Kasumi-1 (cell line): ENCODE measurements at places on chromosomes 7 and 10.

DNA sequence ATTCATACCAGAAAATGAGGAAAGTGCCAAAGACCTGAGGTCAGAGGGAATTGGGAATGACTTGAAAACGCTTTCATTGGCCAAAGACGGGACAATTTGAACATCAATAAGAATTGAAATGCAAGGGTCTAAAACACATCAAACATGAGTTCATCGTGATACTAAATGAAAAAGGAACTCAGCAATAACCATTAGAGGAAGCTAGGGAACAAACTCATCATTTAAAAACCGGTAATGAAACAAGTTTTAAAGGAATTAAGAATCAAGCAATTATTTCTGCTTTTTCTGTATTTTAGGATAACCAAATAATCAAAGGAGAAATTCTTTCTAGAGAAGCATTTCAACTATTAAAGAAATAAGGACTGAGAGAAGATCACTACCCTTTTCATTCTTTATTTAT lies 303.1 kb downstream of the ARHGAP12 start:
- no peak for DNase-seq

DNA sequence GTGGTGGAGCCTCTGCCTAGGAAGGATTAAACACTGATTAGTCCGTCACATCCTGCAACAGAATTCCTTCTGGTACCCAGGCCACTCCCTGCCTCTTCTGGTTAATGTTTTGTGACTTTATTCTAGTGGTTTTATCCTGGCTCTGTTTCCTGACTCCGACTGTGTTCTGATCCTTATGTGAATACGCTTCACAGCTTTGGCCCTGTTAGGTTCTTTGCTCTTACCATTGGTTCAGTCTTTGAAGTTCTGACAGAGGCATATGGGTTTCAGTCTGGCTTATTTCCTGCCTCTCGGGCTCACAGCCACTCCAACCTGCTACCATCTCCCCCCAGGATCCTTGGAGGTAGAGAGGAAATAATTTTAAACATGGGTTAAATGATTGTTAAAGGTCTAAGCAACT lies 23.2 kb upstream of the FGL2 start:
- no peak for DNase-seq

DNA sequence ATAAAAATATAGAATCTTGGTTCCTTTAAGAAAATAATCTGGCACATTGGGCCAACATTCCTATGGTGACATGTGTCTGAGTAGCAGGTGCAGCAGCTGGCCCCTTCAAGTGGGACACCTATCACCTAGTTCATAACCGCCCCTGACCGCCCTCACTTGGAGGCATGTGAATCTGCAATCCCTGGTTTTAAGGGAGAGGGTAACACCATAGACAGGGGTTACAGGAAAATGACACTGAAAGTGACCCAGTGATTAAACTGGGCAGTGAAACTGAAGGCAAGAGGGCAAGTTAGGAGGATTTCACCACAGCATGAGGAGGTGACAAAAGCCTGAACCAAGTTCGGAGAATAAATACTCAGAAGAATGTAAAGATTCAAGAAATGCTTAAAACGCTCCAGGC lies 1.1 kb downstream of the RSU1 start:
- DNase-seq, result no peak

DNA sequence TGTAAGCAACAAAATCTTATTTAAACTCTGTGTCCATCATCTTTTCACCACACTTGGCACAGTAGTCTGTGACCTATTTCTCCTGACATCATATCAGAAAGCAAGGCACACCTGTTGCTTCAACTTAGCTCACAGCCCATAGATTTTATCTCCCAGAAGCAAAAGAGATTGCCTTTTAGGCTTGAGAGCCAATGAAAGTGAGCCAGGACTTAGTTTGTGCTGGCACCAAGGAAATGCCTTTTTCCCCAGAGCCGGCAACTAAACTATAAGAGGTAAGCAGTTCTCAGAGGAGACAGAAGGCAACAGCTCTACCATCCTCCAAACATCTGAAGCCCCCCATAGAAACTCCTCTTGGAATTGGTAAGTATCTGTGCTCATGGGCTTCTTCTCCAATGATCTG lies at the start of gene ACSM6:
Gene ACSM6, plus strand, starts transcription at position 295 of the 400 bp plus-strand sequence. CDS start 248 bp downstream, outside the sequence.
- no peak for DNase-seq

GRCh38 chr10:51862149-51862548 lies 162.8 kb upstream of the CSTF2T start:
- DNase-seq, result no peak

- DNase-seq, result no peak
Observed at GRCh38 chr7:151020231-151020630, 4.1 kb downstream of the ATG9B start.

- no peak for DNase-seq
Observed at GRCh38 chr10:86840498-86840897, 84.1 kb downstream of the BMPR1A start.

DNA sequence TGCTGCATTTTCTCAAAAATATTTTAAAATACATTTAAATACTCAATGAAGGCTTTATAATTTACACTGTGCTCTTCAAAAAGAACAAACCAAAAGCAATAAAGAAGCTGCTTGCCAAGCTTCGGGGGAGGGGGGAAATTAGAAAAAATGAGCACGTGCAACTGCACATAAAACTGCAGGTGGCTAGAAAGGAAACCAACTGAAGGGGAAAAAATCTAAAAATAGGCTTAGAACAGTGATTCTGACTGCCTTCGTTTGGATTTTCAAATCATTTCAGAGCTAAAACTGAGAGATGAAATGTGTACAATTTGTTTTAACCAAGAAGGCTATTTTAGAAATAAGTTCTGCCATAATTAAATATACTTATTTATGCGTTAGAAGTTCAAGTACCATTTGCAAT lies 61.4 kb downstream of the ABI1 start:
- peak; percentile 60 for DNase-seq

DNA sequence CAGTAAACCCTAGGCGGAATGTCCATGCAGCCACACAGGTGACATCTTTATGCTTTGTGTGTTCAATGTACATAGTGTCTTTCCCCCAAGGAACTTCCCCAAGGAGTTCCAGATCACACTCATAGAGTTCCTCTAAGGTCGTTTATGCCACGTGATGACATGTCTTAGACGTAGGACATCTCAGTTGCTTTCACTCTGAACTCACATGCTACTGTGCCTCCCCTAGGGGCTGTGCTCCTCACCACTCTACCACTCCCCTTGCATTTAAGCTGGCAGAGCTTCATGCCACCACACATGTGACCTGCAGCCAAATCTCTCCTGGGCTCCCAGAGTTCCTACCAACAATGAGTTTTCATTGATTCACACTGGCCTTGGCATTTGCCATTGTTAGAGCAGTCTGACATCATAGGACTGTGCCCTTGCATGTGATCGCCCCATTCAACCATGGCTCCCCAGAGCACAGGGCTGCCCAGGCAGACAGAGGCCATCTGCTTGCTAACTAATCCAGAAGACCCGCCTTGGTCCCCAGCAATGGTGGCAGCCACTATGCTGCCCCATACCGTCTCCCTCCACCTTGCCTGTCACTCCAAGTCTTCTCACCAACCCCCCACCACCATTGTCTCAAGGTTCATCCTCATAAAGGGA lies 95.3 kb upstream of the MACROH2A2 start:
- DNase-seq, result no peak

DNA sequence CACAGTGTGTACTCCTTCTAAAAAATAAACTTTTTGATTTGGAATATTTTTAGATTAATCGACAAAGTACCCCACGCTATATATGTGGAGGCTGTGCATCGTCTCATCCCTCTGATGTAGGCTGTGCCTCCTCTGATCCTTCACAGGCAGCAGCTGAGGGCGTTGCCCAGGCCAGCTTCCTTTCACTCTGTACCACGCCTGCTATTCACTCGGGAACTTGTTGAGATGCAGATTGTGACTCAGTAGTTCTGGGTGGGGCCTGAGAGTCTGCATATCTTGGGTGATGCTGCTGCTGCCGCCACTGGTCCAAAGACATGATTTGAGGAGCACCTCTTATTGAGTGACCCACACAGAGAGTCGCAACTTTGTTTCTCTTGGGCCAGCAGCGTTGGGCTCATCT lies 7.9 kb upstream of the C10orf120 start:
- DNase-seq, result no peak

DNA sequence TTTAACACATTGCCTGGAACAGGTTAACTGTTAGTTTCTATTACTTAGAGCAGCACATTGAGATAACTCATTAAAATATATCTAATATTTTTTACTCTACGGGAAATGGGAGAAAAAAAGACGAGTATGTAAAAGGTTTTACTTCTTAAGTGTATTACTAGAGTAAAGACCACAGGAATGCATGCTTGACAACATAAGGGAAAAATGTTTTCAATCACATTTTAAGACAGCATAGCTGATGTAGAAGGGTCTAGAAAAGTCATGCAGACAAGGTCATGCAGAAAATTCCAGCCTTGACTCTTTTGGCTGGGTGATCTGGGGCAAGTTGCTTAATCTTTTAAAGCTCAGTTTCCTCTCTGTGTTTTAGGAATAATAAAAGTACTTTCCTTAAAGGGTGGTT lies 806.2 kb downstream of the CNTNAP2 start:
- DNase-seq, result no peak

GRCh38 chr10:69348816-69349541 lies 67.7 kb downstream of the TACR2 start:
- DNase-seq, result peak; percentile 98

DNA sequence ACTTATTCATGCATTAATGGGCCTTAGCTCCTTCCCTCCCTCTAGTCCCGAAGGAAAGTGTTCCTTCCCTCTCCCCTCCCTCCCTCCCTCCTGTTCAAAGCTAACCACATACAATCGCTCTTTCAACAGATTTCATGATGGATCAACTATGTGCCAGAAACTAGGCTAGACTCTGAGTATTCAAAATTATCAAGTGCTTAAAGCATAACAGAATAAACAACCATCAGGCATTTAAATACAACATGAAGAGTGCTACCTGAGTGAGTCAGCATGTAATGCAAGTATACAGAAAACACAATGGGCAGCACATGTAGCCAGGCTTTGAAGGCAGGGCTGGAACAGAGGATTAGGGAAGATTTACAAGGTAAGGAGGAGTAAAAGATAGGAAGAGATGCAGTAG lies 11.3 kb downstream of the CHCHD3 start:
- no peak for DNase-seq

- peak; percentile 82 for DNase-seq
Observed at GRCh38 chr10:95295031-95295755, 4.4 kb upstream of the PDLIM1 start.

GRCh38 chr7:145036604-145037405 lies 201.0 kb upstream of the TPK1 start:
- peak; percentile 65 for DNase-seq

DNA sequence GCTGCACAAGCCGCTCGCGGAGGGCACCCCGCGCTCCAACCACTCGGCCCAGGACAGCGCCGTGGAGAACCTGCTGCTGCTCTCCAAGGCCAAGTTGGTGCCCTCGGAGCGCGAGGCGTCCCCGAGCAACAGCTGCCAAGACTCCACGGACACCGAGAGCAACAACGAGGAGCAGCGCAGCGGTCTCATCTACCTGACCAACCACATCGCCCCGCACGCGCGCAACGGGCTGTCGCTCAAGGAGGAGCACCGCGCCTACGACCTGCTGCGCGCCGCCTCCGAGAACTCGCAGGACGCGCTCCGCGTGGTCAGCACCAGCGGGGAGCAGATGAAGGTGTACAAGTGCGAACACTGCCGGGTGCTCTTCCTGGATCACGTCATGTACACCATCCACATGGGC lies 50.0 kb downstream of the FIGNL1 start:
- no peak for DNase-seq
